ENCODE measurements at places on chromosomes 2 and 18.

- DNase-seq = no peak
These were observed 25.4 kb downstream of the SP100 start for GRCh38 chr2:230441227-230441897.

- no peak for DNase-seq
These were observed 105.9 kb upstream of the SH3BP4 start for GRCh38 chr2:234845602-234846590.

GRCh38 chr2:155157065-155157464 is 458.6 kb downstream of the KCNJ3 start:
- no peak for DNase-seq

- DNase-seq = no peak
These were observed 191.3 kb downstream of the CMPK2 start for GRCh38 chr2:6674381-6674780.

- DNase-seq = no peak
These were observed 118.5 kb downstream of the PRKCE start for GRCh38 chr2:45769854-45770576.

DNA sequence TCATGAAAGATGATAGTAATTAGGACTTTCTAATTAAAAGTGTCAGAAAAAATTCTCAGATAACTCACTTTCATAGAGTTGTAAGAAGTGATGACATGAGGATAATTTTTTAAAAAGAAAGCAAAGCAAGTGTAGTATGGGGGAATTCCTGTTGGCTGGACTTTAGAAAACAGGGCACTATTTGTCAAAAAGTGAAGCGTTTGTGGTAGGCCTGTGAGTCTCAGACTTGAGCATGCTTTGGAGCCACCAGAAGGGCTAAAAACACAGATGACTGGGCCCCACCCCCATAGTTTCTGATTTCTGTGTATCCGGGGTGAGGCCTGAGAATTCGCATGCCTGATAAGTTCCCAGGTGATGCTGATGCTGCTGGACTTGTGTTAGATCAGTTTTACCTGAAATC is 222.6 kb upstream of the LRRTM1 start:
- no peak for DNase-seq

DNA sequence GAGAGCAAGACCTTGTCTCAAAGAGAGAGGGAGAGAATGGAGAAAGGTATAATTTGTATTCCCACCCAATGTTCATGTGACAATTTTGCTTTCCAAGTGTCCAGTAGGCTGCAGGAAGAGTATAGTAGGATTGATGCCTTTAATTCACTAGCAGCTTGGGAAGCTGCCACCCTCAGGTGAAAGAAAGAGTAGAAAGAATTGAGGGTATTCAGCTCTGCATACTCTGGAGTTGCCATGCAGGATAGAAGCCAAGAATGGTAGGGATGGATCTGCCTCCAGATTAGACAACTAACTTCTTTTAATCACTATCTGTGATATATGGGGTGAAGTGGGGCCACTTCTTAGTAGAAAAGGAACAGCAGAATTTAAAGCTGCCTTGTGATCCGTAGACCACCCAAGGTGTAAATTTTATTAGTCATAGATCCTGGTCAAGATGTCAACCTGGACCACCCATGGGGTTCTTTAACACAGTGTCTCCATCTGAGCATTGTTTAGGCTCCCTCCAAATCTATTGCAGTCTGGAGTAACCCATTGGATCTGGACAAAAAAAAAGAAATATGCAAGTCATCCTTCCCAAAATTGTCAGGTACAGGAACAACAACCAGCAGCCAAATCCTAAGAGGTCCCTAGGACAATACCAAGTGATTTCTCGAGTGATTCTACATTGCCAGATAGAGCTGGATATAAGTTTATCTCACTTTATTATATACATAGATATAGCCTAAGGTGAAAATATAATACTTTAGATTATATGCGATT is 33.1 kb upstream of the DTNA start:
- DNase-seq = no peak

GRCh38 chr2:122977580-122977979 is 1047.5 kb upstream of the CNTNAP5 start:
- DNase-seq = no peak

DNA sequence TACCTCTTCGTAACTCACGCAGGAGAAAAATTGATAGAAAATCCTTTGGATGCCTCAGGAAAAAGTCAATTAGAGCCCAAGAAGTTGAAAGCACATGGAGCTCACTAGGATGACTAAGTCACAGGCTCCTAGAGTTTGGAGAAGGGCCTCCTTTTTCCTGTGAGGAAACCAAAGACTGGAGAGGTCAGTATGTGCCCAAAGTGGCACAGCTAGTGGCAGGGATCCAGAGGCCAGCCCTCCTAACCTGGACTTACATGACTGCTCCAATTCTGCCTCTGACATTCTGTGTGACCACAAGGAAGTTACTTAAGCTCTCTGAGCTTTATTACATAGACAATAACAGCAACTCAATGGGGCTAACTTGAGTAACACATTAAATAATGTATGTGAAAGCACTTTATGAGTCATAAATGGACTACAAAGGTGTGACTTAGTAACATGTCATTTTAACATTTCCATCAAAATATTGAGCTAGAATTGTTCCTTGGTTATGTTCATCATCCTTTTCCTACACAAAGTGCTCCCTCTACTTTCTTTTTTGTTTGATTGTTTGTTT is 91.6 kb downstream of the DHRS9 start:
- no peak for DNase-seq
